ENCODE measurements at places on chromosomes 1 and 21. TPM values are rescaled to one million over a fixed set of nuclear protein-coding genes. Genes with fewer than 3 reads are reported as not detected.

Gene TFF2
- total RNA-seq, result not detected

Gene COA6
- total RNA-seq, result 99.2 TPM

Gene CTXND2
- total RNA-seq, result 0.07 TPM

Gene ARTN
- 0.23 TPM for total RNA-seq

Gene HPDL
- total RNA-seq, result 4.4 TPM

Gene FCRL6
- total RNA-seq, result not detected

Gene SLC30A10
- 0.08 TPM for total RNA-seq

Gene SH2D5
- total RNA-seq, result 19.2 TPM

Gene MACO1
- 8.6 TPM for total RNA-seq

Gene FLG2
- not detected for total RNA-seq

Gene DCST2
- 0.46 TPM for total RNA-seq

Gene SPRR4
- not detected for total RNA-seq

Gene LAD1
- total RNA-seq, result 0.66 TPM

Gene SLFNL1
- not detected for total RNA-seq

Gene S100A14
- 0.36 TPM for total RNA-seq

Gene S100A7
- not detected for total RNA-seq

Gene GBP5
- not detected for total RNA-seq

Gene MYCL
- 1.4 TPM for total RNA-seq

All from A549 treated with DMSO at 1 μM for 4 hours (cell line).